ENCODE measurements at places on chromosomes 13 and 19.

DNA sequence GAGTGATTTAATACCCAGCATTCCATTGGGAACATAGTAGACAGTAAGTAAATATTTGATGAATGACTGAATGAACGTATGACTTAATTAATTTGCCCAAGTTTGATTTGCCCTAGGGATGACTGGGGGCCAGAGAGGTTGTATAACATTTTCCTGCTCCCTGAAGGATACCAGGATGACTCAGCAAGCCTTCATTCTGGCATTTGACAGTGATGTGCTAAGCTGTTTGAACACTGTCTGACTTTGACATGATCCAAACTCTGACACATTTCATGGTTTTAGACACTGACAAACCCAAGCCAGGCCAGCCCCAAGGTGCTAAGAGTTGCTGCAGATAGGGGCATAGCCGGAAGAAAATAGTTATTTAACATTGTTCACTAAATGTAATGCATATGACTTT is 53.4 kb upstream of the KLF12 start:
- no peak for DNase-seq

- DNase-seq, result no peak
Measured at GRCh38 chr19:17778968-17779929, 15.7 kb upstream of the B3GNT3 start.

- DNase-seq, result no peak
Measured at GRCh38 chr13:101917833-101918661, 465.6 kb downstream of the ITGBL1 start.

DNA sequence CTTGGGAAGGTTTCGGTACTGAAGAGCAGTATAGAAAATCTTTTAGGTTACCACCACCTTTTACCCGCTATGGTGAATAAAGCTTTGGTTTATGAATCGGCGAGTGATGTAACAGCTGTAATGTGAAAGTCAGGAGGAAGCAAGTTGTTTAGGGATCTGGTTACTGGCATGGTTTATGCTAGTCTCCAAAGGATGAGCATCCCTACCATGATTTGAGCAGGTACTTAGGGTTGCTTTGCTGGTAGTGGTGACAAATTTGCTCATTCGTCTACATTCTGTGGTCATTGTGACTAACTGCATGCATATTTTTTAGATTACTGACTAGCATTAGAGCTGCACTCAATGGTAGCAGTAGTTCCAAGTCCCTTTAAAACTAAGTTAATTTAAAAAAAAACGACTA is 104.1 kb downstream of the FRY start:
- no peak for DNase-seq

DNA sequence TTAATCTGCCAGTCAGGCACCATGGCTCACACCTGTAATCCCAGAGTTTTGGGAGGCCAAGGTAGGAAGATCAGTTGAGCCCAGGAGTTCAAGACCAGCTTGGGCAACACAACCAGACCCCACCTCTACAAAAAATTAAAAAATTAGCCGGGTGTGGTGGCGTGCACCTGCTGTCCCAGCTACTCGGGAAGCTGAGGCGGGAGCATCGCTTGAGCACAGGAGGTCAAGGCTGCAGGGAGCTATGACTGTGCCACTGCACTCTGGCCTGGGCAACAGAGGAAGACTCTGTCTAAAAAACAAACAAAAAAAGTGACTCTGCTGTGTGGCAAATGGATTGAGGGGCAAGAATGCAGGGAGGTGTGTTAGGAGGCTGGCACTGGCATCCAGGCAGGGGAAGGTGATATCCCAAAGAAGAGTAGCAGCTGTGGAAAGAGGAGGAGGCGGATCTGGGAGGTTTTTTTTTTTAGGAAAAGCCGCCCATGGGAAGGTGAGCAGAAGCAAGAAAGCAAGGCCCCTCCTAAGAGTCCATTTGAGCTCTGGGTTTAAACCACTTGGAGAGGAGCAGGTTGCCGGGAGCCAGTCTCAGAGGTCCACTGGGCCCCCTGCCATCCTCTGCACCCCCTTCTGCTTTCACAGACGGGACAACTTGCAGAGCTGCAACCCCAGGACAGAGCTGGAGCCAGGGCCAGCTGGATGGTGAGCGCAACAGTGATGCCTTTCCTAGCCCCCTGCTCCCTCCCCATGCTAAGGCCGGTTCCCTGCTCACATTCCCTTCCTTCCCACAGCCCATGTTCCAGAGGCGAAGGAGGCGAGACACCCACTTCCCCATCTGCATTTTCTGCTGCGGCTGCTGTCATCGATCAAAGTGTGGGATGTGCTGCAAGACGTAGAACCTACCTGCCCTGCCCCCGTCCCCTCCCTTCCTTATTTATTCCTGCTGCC is 2.1 kb downstream of the HAMP start:
- DNase-seq, result no peak

DNA sequence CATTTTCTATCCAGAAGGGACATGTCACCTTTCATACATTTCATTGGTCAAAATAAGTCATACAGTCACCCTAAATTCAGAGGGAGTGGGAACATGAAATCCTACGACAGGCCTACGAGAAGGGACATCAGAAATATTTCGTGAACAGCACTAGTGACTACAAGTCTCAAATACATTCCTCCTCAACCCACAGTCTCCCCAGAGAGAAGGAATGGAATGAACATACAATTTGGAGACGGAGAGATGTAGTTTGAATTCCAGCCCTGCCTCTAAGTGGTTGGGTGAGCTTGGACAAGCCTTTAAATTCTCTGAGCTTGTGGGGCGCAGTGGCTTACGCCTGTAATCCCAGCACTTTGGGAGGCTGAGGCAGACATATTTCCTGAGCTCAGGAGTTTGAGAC is 9.9 kb downstream of the SERTM1 start:
- DNase-seq, result no peak

DNA sequence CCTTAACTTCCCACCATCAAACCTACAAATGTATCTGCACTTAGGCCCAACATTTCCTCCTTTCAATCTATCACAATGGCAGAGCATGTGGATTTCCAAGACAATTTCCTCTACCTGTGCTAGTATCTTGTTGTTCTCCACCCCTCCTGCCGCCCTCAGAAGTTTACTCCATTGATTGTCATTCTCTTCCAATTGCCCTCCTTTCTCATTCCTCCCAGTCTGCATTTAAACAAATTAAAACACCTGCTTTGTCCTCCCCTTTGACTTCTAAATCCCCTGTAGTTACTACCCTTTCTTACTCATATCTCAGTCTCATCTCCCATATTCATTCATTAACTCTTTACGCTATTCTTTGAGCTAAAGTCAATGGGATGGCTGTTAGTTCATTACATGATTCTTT is 370.6 kb downstream of the DIAPH3 start:
- DNase-seq, result no peak

DNA sequence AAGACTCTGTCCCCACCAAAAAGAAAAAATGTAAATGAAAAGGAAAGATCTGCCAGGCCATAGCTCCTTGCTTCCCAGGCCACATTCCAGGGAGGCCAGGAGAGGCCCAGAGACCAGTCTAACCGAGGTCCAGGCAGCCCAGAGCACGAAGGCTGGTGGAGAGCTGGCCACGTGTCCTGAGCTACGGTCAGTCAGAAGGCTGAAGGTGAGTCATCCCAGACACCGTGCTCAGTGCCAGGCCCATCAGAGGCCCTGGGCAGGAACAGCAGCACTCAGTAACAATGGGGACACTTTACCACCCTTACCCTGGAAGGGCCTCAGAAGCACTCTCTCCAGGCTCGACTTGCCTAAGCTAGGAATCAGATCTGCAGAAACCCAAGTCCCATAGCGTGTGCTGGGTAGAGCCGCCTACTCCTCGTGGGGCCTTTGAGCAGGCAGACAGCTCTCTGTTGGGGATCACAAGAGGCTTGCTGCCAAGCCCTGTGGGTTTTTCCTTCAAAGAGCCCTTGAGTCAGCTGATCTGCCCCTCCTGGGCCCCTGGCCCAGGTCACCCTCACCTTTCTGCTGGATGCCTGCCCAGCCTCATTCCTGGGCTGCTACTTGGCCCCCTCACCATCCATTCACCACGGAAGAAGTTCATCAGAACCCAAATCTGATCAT is 11.6 kb upstream of the DNMT1 start:
- no peak for DNase-seq

GRCh38 chr13:93190006-93190405 is 36.6 kb upstream of the GPC6 start:
- no peak for DNase-seq

DNA sequence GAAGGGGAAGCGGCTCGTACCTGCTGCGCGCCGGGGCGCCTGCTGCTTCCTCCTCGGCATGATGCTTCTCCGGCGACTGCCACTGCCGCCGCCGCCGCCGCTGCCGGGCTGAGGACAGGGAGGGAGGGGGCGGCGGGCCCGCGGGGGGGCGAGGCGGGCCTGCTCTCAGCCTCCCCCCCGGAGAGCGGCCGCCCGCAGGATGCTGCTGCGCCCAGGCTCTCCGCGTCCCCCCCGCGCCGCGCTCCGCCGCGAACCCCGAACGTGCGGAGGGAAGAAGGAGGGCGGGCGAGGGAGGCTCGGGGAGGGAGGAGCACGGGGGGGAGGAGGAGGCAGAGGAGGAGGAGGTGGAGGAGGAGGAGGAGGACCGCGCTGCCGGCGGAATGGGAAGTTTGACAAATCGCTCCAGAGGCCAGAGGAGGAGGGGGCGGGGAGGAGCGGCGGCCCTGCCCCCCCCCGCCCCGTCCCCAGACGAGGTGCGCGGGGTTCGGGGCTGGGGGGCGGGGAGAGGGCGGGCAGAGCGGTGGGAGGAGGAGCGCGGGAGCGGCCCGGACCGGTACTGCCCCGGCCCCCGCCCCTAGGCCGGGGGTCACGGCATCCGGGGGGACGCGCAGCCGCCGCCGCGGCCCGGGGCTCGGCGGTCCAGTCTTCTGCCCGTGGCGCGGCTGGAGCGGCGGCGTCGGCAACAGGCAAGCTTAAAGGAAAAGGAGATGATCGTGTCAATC is at the start of gene TSHZ3:
Gene TSHZ3, minus strand, starts transcription at position 277 of the 722 bp plus-strand sequence. Its CDS starts 217 bp downstream, at position 60.
- DNase-seq, result no peak

GRCh38 chr13:112725346-112726015 is 35.6 kb downstream of the ATP11A start:
- no peak for DNase-seq

DNA sequence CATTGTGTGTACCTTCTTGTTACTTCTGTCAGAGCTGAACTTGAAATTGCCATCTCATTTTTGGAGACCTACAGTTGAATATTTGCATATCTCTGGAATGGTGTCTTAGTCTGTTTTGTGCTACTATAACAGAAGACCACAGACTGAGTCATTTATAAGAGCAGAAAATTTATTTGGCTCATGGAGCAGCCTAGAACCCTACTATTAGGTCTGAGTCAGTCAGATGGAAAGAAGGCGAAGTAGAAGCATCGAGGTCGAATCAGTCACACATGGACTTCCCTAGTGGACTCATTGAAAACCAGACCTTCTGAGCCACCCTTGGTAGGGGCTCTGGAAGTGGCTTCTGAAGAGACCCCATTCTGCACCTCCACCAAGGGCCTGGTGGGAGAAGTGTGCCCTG is 33.9 kb upstream of the TPT1 start:
- DNase-seq, result no peak

- DNase-seq, result no peak
Measured at GRCh38 chr13:106597186-106597585, 29.2 kb upstream of the ARGLU1 start.

DNA sequence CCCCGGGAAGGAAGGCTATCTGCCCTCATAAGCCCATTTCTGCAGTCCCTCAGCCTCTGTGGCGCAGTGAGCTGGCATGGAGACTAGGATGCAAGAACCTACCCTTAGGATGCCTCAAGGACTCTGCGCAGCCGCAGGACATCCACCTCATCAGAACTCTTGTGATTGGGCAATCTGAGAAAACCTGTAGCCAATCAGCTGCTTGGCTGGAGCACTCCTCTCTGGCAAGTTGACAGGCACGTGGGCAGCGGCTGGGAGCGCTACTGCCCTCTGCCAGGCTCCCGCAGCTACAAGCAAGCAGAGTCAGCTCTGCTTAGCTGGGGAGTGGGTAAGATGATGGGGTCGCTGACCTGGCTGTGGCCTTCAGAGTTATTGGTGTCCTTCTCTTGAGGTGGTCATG is 1.5 kb upstream of the ECSIT start:
- no peak for DNase-seq

DNA sequence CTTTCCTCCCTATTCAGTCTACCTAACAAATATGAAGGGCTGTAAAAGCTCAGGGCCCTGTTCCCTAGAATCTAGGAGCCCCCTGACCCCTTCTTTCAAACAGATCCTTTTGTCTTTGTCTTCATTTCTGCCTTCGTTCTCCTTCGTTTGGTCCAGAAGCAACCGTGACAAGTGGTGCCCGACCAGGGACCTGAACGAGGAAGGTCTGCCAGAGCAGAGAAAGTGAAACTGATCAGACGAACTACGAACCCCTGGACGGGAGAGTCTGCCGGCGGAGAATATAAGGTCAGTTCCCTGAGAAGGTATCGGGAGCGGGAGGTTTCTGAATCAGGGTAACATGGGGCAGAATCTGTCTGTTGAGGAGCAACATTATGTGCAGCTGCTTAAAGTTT is 751 bp downstream of the ERVK3-1 start:
- DNase-seq, result no peak

GRCh38 chr19:46195104-46195503 is 34.4 kb upstream of the IGFL1 start:
- DNase-seq, result no peak

- DNase-seq, result no peak
Measured at GRCh38 chr13:33543089-33543459, 257.5 kb upstream of the STARD13 start.

GRCh38 chr13:43285933-43286597 is 262.7 kb downstream of the DNAJC15 start:
- DNase-seq, result no peak

DNA sequence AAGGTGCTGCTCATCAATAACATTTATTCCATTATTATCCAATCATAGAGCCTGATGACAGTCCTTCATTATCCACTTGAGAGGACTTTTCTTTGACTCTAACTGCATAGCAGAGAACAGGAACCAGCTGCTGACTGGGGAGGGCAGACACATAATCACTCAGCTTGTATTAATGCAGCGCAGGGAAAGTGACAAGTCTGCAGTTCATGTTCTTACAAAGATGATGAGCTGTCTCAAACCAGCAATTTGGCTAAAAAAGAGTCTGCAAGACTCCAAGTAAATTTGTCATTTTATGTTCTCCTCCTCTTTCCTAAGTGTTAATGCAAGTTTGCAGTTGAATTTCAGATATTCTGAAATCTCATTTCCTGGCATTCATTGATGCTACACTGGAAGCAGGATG is 40.0 kb upstream of the CBY2 start:
- DNase-seq, result no peak

- no peak for DNase-seq
Measured at GRCh38 chr13:78650717-78651083, 8.3 kb downstream of the OBI1 start.

DNA sequence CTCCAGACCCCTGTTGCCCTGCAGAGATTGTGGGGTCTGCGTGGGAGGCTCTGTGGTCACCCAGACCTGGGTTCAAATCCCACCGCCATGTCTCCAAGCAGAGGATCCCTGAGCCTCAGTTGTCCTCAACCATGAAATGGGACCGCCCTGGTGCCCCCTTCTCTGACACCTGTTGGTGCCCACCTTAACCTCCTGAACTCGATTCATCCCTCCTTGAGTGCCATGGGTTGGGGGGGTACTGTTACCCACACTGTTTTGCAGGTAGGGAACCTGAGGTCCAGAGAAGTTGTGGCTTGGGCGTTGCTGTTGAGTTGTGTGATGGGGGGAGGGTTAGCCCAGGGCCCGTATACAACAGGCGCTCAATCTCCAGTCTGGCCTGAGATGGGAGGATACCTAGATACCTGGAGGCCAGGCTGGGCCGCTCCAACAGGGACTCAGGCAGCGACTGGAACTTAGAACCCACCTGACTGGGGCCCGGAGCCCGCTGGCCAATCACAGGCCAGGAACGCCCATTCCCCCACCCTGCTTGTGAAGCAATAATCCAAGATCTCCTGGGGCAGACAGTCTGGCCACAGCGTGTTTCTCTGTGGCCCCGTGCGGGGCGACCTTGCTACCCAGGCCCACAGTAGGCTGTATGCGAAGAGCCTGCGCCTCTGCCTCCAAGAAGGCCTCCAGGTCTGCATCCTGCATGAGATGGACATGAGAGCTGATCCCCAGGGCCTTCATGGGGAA is 2.8 kb downstream of the ARID3A start:
- no peak for DNase-seq

Measured in stimulated activated CD8-positive, alpha-beta memory T cell treated with anti-CD3 and anti-CD28 coated beads, Interleukin-15, amount 100 ng/mL, for 24 hours (primary cell).